ENCODE measurements at places on chromosomes 2 and 18.

DNA sequence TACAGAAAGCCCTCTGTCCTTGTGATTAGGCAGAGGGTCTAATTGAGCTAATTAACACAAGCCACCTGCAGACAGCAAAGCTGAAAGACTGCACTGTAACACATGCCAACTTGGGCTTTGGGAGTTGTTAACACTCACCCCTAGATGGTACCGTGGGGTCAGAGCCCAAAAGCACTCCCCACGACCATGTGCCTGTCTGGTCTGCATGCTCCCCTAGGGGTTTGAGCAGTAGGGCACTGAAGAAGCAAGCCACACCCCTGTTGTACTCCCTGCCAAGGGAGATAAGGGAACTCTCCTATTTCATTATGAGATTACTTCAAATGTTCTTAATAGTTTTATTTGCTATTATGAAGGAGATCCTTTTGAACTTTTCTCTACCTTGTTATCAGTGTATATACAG lies 560.1 kb upstream of the FSHR start:
- DNase-seq = no peak

DNA sequence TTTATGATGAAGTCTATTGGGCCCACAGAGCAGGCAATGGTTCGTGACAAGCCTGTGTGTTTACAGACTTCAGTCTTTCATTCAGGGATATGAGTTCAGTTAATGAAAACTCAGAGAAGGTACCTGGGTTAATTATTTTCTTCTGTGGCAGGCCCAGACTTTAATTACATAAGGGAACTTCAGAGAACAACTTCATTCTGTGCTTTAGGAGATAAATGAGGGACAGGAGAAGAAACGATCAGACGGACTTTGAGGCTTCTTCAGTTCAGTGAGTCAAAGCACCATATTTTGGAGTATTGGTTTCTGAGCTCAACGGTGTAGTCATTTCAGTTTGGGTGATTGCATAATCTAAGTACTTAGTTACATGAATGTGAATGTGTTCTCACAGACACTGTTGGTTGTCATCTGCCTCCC lies 203.0 kb upstream of the KCNJ3 start:
- no peak for DNase-seq

DNA sequence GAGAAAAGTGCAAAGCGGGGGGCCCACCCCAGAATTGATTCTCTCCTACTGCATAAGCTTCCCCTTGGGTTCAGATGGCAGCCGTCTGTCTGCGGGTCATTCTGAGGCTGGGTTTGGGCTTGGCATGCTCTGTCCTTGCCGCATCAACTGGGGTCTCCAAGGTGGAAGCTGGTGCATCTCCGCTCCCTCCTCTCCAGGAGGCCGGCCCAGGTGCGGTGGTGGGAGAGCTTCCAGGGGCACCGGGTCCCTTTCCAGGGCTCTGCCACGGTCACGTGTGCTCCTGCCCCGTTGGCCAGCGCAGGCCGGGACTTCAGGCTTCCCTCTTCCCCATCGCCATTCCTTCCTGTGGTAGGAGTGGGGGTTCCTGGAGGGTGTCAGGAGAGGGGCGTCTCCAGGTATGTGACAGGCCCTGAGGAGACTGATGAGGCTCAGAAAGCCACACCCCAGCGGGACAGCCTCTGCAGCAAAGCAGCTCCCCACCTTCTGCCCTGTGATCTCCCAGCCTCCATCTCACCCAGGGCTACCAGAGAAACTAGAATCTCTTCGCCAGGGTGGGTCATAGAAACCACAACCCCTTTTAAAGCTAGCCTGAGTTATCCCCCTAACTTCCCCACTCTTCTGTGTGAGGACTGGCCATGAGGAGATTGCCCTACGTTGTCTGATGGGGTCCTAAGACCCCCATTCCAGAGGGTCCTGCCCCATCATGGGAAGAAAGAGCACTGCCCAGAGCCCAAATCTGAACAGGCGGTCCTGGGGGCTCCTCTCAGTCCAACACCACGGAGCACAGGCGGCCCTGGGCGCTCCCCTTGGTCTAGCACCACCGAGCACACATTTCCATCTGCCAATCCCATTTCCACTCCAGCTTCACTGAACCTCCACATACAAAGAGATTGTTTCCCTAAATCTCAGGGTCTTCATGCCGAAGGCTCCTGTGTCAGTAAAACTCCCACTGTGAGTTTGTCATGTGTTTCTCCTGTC lies 76.6 kb downstream of the SLC66A2 start:
- DNase-seq = no peak

GRCh38 chr2:58768715-58769080 lies 527.6 kb upstream of the FANCL start:
- no peak for DNase-seq

DNA sequence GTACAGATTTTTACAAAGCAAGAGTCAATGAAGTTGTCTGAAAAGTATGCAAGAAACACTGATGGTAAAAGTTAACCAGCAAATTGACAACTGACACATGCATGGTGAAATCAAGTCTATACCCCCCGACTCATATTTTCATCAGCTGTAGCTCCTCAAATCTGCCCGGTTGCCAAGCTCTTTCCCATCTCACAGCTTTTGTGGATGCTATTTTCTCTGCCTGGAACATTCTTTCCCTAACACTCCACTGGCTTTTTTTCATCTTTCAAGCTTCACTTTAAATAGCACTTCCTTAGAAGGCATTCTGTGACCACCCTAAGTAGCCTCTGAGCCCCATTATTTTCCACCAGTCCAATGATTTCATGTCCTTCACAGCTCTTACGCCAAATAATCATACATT lies 18.1 kb downstream of the NBAS start:
- DNase-seq = no peak

DNA sequence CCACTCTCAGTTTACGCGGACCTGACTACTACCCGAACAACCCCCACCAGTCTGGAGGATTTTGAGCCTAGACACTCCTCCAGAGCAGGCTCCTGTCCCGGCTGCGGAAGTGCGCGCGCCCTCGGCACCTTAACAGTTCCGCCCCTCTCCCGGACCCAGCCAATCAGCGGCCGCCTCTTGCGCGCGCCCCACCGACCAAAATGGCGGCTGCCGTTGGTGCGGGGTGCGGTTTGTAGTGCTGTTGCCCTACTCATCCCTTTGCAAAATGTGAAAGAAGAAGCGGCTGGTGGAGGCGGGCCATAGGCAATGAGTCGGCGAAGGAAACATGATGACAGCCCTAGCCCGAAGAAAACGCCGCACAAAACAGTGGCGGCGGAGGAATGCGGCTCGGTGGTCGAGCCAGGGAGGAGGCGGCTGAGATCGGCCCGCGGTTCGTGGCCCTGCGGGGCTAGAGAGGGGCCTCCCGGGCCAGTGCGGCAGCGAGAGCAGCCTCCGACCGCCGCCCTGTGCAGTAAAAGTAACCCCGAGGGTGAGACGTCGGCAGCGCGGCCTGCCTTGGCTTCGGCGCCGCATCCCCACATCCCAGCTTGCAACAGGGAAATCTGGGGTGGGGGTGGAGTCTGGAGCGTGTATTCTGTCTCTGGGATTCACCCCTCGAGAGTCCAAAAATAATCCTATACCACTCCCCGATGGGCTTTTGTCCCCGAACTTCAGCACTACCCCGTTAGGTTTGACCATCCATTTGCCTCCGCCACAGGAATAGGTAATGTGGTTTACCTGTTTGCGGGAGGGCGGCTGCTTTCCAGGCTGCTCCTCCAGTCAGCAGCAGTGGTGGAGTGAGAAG lies at the start of gene ETAA1:
TSS of gene ETAA1 (plus strand) at position 191 of the 844 bp plus-strand sequence. CDS start at position 307, 116 bp downstream.
- DNase-seq = peak; percentile 85

GRCh38 chr2:187500585-187501359 lies 52.7 kb upstream of the CALCRL start:
- peak; percentile 64 for DNase-seq

DNA sequence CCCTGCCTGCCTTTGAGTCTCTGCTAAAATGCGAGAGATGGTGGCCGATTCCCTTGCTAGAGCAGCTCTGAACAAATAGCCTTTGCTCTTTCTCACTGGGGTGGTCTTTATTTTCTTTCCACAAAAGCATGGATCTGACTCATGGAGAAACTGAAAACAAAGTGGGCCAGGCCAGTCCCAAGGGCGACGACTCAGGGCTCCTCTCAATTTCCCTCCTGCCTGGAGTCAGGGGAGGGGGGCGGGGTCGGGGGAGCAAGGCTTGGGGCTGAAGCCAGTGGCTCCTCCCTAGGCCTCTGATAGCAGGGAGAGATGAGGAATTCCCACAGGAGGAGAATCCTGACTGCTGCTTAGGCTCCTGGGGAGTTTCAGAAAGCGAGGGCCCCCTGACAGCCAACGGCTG lies 17.1 kb upstream of the IL1R2 start:
- peak; percentile 64 for DNase-seq

DNA sequence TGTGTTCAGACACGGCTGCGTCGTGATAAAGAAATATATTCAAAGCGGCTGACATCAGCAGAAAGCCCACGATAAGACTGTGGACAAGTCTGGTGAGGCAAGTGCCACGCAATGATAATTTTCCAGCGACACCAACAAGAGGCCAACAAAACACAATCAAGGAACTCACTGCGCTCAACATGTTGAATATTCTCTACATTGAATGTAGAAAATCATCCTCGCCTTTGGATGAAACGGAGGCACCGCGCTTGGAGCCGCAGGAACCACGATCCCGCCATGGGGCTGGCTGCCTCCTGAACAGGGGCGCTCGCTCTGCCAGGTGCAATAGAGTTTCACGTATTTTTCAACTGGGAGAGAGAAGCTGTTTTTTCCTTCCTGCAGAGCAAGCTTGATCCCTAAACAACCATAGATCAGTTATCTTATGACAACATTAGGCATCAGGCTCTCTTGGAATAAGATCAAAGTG lies 220.3 kb downstream of the ATAD2B start:
- DNase-seq = no peak

DNA sequence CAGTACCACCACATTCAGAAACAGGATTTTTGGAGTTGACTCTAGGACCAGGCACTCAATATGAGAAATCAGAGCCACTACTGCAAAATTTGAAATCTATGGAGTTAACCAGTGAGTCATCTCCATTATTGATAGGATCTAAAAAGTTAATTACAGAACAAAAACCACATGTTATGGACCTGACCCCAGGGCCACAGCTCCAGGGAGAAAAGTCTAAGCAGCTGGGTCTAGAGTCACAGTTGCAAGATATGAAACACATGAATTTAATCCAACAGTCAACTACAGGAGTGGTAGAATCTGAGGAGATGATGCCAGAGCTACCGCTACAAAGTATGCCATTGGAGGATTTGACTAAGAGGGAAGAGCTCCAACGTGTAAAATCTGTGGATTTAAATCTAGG lies 13.4 kb upstream of the ZNF512 start:
- DNase-seq = peak; percentile 72

GRCh38 chr18:55510809-55511208 lies 77.2 kb downstream of the TCF4 start:
- peak; percentile 93 for DNase-seq

- peak; percentile 75 for DNase-seq
Observed at GRCh38 chr2:137168552-137168951, 403.2 kb downstream of the THSD7B start.

DNA sequence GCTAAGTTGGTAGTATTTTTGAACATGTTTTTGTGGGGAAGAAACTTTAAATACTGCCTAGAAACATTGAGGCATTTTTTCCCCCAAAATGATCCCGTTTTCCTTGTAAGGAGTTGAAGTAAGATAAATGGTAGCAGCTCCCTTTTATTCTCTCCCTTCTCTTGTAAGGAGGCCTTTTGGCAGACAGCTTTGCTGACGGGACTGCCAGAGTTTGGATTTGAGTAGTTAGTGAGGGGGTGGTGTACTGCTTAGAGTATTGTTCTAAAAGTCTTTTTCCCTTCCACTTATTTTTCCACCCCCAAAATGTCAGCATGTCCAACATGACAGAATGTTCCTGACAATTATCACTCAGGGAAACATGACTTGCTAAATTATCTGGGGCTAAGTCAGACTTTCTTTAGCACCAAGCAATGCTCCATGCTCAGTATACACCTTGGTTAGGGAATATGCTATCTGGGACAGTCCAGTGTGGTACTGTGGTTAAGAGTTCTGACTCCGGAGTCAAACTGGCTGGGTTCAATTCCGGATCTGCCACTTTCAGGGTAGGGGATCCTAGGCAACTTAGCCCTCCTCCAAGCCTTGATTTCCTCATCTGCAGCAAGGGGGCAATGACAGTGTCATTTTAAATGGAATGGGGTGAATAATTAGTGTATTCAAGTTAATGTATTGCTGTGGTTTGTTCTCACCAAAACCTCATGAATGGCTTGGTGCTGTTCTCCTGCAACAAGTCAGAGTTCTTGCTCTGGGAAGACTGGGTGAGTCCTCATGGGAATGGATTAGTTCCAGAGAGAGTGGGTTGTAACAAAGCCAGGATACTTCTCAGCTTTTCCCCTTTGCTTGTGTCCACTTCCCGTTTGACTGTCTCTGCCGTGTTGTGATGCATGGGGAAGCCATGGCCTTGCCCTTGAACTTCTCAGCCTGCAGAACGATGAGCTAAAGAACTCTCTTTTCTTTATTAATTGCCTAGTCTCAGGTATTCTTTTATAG lies 116.2 kb downstream of the TANC1 start:
- DNase-seq = peak; percentile 85

DNA sequence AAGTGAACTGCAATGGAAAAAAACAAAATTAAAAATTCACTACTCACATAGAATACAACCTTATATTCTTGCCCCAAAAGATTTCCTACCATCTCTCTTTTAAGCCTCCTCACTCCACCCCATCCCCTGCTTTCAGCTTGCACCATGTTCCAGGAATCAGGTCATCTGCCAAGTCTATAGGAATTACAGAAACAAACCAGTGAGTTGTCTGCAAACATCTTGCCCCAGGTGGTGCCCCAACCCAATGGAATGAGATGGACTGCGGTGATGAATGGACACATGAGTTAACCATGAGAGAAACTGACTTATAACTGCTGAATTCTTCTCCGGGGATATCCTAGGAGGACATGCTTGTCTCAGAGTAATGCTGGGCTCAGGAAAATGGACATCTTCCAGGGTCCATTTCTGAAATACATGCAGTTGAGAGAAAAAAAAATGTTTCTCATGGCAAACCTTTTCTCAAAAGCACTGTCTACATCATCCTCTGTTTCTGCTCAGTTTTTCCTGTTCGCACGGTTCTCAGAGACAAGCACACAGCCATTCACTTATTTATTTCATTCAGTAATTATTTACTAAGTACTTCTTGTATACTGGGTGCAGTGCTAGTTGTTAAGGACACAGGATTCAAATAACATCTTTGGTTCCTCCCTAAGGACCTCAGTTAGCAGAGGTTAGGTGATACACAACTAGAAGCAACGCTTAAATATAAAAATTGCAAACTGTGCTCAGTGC lies 350.0 kb downstream of the RND3 start:
- DNase-seq = no peak

GRCh38 chr2:3267869-3268704 lies 109.5 kb downstream of the EIPR1 start:
- DNase-seq = no peak

- no peak for DNase-seq
Observed at GRCh38 chr18:67997496-67997895, 481.0 kb upstream of the DSEL start.

DNA sequence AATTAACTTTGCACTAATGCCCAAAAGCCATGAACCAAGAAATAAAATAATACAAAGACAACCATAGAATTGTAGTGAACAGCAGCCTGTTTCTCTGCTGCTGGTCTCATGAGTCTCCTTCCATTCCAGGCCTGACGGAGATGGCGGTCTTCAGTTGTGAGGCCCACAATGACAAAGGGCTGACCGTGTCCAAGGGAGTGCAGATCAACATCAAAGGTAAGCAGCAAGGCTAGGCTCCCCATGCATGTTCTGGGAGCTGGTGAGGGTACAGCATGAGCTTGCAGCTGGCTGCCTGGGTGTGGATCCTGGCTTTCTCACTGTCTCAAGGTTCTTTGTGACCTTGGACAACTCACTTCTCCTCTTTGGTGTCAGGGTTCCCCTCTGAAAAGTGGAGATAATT lies 66.7 kb downstream of the MERTK start:
- no peak for DNase-seq

GRCh38 chr18:10381951-10382350 lies 72.5 kb upstream of the APCDD1 start:
- DNase-seq = peak; percentile 12

GRCh38 chr2:10775021-10775780 lies 37.4 kb downstream of the PDIA6 start:
- no peak for DNase-seq
